Kidney (tissue), 22 donors: ENCODE measurements at places on chromosomes 4 and X. TPM values are rescaled to one million over a fixed set of nuclear protein-coding genes. Genes with fewer than 3 reads are reported as not detected.

DNA sequence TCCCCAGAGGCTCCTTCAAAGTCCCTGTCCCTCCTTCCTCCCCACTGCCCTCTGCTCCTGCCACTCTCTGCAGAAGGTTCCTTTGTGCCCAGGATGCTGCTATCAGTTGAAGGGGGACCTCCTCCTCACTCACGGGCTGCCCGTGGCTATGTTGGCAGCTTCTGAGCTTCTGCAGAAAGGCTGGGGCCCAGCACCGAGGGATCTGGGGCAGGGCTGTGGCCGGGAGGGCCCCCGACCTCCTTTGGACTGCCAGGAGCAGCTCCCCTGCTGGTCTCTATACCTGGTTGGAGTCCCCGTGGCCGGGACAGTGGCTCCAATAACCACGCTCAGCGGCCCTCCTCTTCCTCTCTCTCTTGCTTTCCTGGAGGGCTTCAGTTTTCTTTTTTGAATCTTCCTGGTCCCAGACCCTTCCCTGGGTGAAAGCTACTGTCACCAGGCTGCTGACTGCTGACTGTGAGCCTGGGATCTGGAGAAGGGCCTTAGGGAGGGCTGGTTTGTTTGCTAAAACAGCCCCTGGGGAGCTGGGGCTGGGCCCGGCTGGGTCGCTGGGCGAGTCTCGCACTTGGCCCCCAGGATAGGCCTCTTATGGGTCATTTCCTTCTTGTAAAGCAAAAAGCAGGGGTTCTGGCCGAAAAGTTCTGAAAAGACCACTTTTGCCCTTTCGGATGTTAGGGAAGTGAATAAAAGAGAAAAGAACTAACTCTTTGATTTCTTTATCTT is 46.9 kb downstream of the SORCS2 start:
- H3K27ac ChIP-seq = no peak overlapping the region
- H3K36me3 ChIP-seq = no peaks in the 10 kb centered on the region
- DNase-seq = no peak
- H3K27me3 ChIP-seq = no peaks in the 10 kb centered on the region
- no peaks in the 10 kb centered on the region for H3K4me1 ChIP-seq

The SRPX gene
- 39.2 TPM for total RNA-seq

The SMIM10L2A gene
- 3.5 TPM for total RNA-seq

DNA sequence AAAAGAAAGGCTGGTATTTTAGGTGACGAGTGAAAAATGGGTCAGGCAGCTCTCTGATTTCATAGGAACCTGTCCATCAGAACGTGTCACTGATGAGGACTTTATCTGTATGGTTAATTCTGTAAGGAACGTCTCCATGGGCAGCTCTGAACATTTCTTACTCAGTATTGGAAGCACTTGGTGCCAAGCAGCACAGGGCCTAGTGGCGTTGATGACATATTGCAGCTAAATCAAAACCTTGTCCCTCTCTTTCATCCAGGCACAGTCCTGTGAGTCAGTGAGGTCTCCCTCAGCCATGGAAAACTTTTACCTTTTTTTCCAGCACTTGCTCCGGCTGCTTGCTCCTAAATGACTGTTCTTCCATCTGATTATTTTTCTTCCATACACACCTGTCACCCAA is 301.9 kb downstream of the DHX15 start:
- H3K27me3 ChIP-seq = no peaks in the 10 kb centered on the region
- H3K4me3 ChIP-seq = no peak overlapping the region
- no peaks in the 10 kb centered on the region for H3K36me3 ChIP-seq
- DNase-seq = no peak
